ENCODE measurements at places on chromosomes 5 and 9.

DNA sequence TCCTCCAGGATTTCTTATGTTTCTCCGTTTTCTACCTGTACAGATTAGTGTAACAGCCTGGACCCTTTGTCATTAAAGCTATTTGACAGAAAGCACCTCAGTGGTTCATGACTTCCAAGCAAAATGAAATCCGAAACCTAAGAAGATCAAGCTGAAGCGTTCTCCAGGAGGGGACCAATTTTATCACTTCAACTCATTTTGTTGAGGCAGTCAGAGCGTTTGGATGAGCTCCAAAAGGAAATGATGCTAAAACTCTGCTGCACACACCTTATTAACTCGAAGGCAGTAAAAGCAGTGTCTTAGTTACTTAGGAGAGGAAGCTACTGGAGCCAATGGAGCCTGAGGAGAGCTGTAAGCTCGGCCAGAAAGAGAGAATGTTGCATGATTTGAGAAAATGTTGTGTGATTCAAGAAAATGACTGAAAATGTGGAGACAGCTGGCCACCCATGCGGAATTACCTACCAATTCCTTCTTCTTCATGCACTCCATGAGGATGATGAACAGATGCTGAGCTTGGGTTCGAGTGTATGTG lies 346.7 kb upstream of the KLF9 start:
- no peak for DNase-seq

- DNase-seq: no peak
Observed at GRCh38 chr9:19032406-19032805, 603 bp downstream of the SAXO1 start.

DNA sequence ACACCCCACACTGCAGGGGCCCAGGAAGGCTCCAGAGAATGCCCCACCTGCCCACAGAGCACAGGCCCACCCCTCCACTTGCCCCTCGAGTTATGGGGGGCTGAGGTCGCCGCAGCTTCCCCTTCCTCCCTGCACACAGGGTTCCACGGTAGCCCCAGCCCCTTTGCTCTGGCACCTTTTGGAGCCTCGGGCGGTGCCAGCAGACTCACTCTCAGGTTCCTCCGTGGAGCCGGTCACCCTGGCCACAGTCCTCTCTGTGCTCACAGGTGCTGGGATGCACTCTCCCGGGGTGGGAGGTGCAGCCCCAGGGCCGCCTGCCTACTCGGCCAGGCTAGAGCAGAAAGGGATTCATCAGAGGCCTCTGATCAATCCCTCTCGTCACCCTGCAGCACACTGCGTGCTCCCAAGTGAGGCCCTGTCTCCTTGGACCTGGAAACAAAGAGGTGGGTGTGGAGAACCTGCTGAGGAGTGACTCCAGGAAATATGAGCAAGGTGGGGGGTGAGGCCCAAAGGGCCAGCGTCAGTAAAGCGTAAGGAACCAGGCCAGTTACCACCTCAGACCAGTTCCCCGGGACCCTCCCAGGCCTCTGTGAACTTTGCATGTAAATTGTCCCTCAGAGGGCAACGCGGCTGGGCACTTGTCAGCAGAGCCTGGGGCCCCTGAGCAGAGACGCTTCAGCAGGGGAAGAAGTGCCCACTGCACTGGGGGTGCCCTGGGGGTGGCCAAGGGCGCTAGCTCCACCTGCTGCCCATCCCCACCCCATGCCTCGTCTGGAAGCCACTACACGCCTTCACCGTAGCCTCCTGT lies 167.8 kb downstream of the OLFM1 start:
- no peak for DNase-seq

GRCh38 chr5:30752015-30752414 lies 441.5 kb upstream of the CDH6 start:
- no peak for DNase-seq

- DNase-seq: no peak
Observed at GRCh38 chr9:135961811-135962695, 880 bp upstream of the UBAC1 start.

DNA sequence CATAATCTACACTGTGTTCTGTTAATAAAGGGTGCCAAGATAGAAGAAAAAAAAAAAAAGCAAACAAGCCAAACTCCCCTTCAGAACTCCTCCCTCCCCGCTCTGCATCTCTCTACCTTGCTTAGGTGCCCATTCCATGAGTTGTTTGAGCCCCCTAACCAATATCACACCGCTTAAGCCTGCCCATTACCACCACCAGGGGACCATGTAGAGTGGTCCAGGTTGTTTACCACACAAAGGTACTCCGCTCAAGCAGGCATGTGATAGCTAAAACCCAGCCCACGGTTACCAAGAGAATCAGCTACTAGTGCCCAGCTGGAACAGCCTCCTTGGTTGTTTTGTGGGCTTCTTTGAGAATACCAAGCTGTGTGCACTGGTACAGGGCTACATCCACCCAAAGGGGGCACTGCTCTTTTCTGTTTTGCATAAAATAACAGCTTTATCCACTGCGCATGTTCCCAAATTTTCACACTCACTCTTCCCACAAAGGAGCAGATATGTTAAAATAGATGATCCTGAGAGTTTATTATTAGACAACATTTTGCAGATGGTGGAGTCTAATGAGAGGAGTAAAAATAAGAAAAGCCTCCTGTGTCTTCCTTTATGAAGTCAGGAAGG lies 304.1 kb downstream of the DEPDC1B start:
- DNase-seq: no peak

GRCh38 chr9:76580820-76581219 lies 121.8 kb downstream of the GCNT1 start:
- no peak for DNase-seq

DNA sequence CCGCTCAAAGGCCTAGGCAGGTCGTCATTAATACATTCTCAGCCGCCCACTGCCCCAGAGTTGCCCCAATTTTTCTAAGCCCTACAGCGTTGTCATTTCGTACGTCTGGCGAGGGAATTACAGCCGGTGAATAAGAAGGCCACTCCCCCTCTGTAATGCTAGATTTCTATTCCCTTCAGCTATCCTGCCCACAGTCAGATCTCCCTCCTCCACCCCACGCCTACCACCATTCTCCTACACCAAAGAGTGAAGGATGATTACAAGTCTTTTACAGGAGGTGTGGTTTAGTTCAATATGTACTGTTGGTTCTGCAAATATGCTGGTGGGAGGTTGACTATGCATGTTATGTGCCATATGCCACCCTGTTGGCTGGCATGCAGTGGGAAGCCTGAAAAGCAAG lies 83.7 kb upstream of the SMIM15 start:
- peak; percentile 28 for DNase-seq

GRCh38 chr9:98034593-98035546 lies 21.7 kb upstream of the NANS start:
- DNase-seq: peak; percentile 75

GRCh38 chr5:32908641-32909040 lies 197.5 kb downstream of the NPR3 start:
- no peak for DNase-seq

DNA sequence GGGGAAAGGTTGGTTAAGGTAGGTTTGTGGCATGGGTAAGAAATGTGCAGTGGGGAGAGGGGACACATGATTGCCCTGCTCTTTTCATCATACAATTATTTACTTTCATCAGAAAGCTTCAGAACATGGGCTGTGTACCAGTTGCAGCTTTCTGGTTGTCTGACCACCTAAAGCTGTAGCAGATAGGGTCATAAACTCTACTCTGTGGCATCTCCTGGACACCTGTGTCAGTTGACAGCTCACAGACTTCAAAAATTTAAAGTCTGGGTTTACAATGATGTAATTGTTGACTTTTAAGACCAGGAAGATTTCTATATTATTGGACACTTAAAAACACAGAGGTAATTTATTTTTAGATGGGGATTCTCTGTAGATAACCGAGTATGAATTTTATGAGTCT lies 222.7 kb upstream of the PRR16 start:
- no peak for DNase-seq

- no peak for DNase-seq
Observed at GRCh38 chr5:128469912-128470311, 68.1 kb downstream of the FBN2 start.

GRCh38 chr9:109002141-109002540 lies 11.2 kb downstream of the CTNNAL1 start:
- no peak for DNase-seq

GRCh38 chr5:85651731-85652130 lies 966.0 kb upstream of the COX7C start:
- no peak for DNase-seq

GRCh38 chr9:35892051-35892450 lies 14.0 kb upstream of the HRCT1 start:
- DNase-seq: no peak

DNA sequence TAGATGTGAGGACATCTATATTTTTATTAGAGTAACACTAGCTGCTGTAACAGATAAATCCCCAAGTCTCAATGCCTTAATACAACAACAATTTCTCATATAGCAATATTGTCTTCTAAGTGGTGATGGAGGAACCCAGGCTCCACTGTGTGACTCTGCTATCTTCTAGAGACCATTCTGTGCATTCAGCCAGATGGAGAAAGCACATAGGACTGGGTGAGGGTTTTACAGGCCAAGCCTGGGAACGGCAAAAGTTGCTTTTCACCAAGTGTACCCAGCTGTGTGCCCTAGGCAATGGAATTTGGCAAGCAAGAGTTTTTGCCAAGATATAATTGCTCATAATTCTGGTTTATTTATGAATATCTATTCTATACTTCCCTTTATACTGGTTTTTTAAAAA lies 11.7 kb downstream of the RBM22 start:
- no peak for DNase-seq

DNA sequence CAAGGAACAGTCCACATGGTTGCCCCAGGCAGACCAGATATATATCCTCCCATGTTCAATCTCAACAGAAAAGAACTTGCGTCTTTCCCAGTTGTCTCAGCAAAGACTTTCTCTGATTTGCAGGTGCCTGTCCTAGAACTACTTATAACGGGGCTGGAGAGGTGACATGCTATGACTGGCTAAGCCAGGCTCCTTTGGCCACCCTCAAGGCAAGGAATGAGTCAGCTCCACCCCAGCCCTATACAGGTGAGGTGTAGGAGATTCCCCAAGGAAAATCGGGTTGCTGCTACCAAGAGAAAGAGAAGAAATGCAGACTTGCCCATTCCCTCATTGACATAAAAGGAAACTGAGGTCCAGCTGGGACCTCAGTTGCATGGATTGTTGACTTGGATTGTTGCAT lies 127.4 kb downstream of the GALNT10 start:
- no peak for DNase-seq

GRCh38 chr5:8813180-8813579 lies 732.7 kb downstream of the SEMA5A start:
- no peak for DNase-seq

GRCh38 chr9:116686135-116686534 lies 970 bp upstream of the TRIM32 start:
- no peak for DNase-seq

Data from astrocyte of the hippocampus (primary cell).